ENCODE measurements at places on chromosomes 11 and 22. TPM values are rescaled to one million over a fixed set of nuclear protein-coding genes. Genes with fewer than 3 reads are reported as not detected.

- peak overlapping the region; percentile 29 for H3K4me3 ChIP-seq
- no peaks in the 10 kb centered on the region for H3K36me3 ChIP-seq
- H3K27ac ChIP-seq, result peak overlapping the region; percentile 67
- no peaks in the 10 kb centered on the region for H3K27me3 ChIP-seq
- peak; percentile 82 for DNase-seq
Observed at GRCh38 chr11:118610773-118611432, 3.5 kb downstream of the PHLDB1 start.

DNA sequence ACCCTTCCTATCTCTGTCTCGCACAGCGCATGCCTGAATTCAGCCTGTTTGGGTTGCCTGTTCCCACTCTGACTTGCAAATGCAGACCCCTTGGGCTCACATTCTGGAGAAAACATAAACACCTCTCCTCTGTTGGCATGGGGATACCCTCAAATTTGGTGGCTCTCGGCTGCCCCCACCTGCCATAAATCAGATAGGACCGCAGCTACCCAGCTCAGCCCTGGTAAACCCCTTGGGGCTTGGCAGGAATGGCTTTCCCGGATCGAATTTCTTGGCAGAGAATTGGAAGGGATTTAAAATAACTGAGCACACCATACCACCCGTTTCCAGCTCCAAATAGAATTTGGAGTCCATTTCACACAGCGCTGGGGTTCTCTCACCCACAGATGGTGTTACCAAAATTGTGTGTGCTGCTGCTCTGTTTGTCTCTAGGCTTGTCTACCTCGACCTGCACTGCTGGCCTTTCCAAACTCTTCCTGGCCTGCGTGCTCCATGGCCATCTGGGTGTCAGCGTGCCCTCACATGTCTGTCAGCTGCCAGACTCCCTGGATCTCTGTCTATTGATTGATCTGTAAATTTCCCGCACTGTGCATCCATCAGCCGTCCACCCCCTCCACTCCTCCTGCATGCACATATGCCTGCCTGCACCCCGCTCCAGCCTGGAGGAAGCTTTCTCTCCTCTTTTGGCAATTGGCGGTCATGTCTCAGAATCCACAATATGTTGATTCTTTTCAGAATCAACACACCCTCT, 134.0 kb downstream of the NTM start:
- no peak overlapping the region for H3K4me3 ChIP-seq
- H3K27me3 ChIP-seq, result no peaks in the 10 kb centered on the region
- DNase-seq, result no peak
- H3K27ac ChIP-seq, result no peak overlapping the region

DNA sequence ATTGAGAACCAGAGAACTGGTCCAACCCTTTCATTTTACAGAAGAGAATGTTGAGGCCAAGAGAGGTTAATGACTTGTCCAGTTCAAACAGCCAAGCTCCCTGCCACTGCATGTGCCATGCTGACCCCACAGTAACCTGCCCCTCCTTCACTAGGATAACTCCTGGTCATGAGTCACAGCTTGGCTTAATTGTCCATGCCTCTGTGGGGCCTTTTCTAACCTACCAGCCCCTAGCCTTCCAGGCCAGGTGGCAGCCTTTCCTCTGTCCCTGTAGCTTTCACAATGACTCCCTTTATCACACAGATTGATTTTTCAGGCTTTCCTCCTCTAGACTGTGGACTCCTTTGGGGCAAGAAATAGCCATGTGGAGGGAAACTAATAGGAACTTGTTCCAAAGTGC, 97.2 kb downstream of the PIWIL4 start:
- H3K4me1 ChIP-seq, result no peaks in the 10 kb centered on the region
- no peaks in the 10 kb centered on the region for H3K36me3 ChIP-seq
- no peak overlapping the region for H3K4me3 ChIP-seq
- DNase-seq, result no peak
- no peak overlapping the region for H3K27ac ChIP-seq

GRIA4 gene
- not detected for polyA plus RNA-seq

TMEM109 gene
- 195 TPM for polyA plus RNA-seq
